ENCODE measurements at places on chromosomes 3 and 15.

DNA sequence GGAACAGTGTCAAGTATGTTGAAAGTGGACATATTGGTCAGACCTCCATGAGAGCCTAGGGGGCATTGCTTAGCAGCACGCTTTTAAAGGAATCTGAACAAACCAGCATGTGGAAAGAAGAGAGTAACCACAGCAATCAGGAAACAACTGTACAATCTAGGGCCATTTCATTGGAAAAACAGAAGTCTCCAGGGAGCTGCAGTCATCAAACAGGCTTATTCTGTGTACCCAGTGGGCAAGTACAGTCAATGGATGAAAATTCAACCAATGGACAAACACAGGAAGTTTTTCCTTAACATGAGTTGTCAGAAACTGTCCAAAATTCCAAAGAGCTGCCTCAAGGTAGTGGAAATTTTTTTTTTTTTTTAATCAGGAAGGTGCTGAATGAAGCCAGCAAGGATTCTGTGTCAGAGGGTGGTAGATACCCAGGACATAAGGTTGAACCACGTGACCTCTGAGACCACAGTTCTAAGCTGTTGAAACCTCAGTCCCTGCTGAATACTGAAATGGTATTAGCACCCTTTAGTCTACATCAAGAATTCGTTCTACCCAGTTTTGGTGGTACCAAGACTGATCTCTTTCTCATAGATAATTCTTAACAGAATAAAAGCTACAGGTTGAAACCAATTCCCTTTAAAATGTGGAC lies 4.4 kb upstream of the DLG1 start:
- DNase-seq = no peak

GRCh38 chr3:99373088-99373845 lies 265.1 kb upstream of the COL8A1 start:
- no peak for DNase-seq

- DNase-seq = no peak
Measured at GRCh38 chr15:60511351-60512031, 32.5 kb upstream of the ICE2 start.

DNA sequence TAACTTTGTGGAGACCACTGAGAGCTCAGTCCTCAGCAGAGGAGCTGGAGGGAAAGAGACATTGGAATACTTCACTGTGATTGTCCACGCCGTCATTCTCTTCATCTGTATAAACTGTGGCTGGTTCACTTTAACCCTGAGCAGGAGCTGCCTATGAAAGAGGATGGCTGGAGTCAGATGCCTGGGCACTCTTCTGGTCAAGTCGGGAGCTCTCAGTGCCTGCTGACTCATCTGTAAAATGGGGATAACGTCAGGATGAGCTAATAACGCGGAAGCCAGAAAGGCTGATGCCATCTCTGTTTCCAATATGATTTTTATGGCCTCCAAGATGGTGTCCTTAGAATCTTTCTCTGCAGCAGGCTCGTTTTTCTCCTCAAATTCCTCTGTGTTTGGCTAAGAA lies 51.6 kb upstream of the MRPS22 start:
- DNase-seq = no peak

- DNase-seq = no peak
Measured at GRCh38 chr3:3027976-3028567, 82.1 kb downstream of the IL5RA start.

DNA sequence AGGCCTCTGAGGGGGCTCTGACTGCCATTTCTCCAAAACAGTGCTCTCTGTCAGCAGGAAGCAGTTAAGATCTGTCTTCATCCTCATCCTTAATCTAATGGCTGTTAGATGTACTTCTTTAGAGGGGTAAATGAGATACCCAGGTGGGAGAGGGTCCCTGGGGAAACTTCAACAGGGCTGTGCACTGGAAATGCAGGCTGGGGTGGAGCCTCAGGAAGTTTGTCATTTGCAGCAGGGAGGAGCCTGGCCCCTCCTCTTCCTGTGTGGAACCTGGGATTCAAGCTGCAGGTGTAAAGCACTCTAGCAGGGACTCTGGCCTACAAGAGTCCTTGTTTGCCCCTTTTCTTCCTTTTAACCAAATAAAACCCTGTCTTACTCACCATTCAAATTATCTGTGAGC lies 1173.6 kb downstream of the OTOL1 start:
- DNase-seq = no peak

DNA sequence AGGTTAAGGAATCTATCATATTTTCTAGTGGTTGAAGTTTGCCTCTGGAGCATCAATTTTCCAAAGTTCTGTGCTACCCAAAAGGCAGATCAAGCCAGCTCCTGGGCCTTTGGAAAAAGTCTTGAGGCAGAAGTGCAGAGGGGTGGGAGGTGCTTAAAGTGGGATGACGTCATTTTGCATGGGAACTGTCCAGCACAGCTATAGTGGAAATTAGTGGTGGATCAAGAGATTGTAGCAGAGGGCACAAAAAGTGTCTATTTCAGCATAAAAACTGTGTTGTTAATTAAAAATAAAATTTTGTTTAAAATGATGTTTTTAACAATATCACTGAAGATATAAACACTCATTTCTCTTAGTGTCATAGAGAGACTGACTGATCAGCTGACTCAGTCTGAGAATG lies 221.9 kb downstream of the LRRN1 start:
- DNase-seq = no peak

GRCh38 chr15:99096894-99097426 lies 7.9 kb upstream of the SYNM start:
- no peak for DNase-seq

GRCh38 chr15:39504808-39505207 lies 76.1 kb upstream of the THBS1 start:
- no peak for DNase-seq

DNA sequence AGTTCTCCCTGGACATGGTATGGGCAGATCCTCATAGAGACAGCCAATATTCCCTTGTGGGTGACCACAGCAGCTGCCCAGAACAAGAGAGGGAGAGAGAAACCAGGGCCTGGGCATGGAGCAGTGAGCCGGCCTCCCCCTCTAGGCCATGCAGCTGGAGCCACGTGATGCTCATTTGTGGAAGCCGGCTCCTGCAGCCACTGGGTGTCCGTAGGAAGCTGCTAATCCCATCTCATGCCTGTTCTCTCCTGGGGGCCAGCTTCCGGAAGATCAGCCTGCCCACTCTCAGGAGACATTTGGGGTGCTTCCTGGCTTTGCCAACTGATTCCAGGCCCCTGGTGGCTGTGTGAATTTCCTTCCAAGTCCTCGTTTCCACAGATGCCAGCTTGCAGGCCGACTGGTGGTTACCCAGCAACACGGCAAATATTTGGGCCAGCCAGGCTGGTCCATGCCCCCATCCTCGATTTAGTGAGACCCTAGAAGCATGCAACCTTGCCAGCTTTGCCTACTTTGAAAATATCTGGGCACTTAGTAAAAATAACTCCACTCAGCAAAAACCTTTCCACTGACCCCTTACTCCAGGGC lies 55.3 kb downstream of the LINGO1 start:
- DNase-seq = no peak

DNA sequence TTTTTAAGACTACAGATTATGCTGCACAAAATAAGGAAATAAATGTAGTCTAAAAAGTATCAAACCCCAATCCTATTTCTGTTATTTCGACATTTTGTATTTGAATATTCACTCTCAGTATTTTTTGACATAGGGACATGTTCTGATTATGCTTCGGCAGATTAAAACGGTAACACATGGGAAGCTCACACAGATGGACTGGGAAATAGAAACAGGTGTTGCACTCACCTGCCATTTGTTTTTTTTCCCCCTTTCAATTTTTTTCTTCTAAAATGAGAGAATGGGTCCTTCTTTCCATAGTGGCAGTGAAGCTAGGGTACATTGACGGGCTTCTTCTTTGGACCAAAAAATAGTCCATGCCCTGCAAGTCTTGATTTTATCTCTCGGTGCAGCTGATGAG lies 163.1 kb downstream of the MYRIP start:
- DNase-seq = no peak
